Stimulated activated CD4-positive, alpha-beta T cell treated with anti-CD3 and anti-CD28 coated beads, TNF-alpha, amount 100 ng/mL, for 4 hours (primary cell): ENCODE measurements at places on chromosomes 7 and 10.

GRCh38 chr7:124723012-124723411, 42.6 kb downstream of the GPR37 start:
- DNase-seq: no peak

DNA sequence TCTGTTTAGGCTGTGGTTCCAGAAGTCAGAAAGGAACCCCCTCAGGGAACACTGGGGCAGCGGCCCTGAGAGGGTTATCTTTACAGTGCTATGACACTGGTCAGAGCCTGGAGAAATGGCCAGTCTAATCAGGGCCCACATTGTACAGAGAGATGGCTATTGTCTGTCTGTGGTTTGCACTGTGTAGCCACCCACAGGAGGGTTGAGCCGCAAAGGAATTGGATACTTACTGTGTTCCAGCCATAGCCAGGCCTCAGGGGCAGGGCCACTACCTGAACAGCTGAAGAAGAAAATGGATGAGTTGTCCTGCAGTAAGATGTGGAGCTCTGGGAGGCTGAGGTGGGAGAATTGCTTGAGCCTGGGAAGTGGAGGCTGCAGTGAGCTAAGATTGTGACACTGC, 47.5 kb upstream of the PODXL start:
- DNase-seq: no peak

DNA sequence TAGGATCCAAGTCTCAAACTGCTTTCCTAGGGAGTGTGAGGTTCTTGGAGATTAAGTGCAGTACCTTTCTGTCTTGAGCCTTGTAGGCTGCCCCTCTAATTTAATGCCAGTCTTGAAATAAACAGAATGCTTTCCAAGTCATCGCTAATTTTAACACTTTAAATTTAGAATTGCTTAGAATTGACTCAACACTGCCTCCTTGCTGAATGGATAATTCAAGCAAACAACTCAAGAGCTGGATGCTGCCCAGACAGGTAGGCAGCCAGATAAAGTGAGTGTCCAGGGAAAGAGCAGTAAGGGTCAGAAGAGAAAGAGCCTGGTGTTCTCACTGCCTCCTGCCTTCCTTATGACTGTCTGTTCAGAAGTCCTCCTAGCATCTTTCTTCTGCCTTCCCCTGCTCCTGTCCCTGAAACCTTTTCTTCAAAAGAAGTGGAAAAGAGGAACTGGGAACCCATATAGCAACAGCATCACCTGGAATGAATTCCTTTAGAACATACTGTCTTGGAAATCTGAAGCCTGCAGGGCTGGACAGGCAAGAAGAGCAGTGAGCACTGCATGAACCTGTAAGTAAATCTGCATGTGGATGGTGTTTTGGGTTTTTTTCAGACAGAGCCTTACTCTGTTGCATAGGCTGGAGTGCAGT, 3.1 kb upstream of the GOT1 start:
- DNase-seq: no peak

DNA sequence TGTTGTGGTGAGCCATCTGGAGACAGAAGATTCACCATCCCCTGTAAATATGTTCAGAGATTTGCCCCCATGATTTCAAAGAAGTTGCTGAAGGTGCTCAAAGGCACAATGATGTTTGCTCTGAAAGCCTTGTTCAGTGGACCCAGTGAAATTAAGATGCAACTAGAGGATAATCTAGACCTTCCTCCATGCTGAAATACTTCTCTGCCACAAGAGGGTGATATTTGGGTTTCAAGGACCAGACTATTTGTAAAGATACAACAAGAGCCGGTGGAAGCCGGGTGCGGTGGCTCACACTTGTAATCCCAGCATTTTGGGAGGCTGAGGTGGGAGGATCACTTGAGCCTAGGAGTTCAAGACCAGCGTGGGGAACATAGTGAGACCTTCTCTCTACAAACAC, 13.5 kb upstream of the MSRB2 start:
- no peak for DNase-seq

- no peak for DNase-seq
Observed at GRCh38 chr7:40437498-40437897, 302.7 kb downstream of the SUGCT start.

- DNase-seq: no peak
Observed at GRCh38 chr10:29771376-29771775, 136.6 kb upstream of the SVIL start.

DNA sequence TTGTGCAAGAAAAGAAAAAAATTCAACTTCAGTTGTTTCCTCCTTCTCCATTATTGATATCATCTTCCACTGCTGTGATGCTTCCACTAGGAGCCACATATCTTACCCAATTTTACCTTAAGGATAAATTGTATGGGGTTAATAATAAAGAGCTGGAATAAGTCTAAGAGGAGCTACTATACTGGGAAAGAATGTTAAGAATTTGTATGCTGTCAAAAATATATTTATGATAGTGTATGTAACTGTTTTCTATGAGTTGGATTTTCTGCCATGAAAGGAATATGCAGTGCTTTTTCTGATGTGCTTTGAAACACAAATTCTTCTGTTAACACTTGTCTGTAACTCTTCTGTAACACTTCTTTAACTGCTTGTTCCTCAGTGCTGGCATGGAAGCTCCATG, 219.1 kb downstream of the VTI1A start:
- no peak for DNase-seq

DNA sequence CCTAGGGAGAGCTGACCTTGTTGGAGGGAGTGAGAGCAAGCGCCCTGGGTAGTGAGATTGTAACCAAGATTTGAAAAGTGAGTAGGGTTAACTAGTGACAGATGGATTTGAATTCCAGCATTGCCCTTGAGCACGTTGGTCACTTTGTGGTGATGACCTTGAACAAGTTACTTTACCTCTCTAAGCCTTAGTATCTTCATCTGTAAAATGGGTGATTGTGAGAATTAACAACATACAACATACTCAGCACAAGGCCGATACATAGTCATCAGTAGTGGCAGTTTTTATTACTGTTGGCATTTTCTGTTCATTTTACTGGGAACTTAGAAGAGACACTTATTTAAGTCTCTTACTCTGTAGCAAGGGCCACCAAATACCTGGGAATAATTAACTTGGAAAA, 25.5 kb downstream of the SNX10 start:
- no peak for DNase-seq

DNA sequence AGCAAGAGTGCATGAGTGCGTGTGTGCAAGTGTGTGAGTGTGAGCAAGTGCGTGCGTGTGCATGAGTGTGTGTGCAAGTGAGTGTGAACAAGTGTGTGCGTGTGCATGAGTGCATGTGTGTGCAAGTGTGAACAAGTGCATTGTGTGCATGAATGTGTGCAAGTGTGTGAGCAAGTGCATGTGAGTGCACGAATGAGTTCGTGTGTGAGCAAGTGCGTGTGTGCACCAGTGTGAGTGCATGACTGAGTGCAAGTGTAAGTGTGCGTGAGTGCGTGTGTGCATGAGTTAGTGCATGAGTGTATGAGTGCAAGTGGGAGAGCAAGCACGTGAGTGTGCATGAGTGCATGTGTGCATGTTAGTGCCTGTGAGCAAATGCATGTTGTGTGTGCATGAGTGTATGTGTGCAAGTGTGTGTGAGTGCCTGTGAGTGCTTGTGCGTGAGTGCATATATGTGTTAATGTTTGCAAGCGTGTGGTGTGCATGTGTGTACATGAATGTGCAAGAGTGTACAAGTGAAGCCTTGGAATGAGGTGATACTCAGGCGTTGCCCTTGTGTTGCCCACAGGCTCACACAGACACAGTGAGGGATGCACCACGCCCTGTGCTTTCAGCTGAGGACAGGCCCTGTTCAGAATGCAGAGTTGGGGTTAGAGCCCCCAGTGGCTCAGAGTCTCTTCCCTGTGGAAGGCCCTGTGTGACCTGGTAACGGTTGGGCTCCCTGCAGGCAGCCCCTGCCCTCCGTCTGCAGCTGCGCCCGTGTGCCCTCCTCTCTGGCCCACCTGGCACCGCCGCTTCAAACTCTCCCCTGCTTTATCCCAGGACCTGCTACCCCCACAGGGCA, 97.1 kb downstream of the NKX6-2 start:
- DNase-seq: no peak

GRCh38 chr7:96116173-96116572, 205.7 kb downstream of the SLC25A13 start:
- DNase-seq: no peak

DNA sequence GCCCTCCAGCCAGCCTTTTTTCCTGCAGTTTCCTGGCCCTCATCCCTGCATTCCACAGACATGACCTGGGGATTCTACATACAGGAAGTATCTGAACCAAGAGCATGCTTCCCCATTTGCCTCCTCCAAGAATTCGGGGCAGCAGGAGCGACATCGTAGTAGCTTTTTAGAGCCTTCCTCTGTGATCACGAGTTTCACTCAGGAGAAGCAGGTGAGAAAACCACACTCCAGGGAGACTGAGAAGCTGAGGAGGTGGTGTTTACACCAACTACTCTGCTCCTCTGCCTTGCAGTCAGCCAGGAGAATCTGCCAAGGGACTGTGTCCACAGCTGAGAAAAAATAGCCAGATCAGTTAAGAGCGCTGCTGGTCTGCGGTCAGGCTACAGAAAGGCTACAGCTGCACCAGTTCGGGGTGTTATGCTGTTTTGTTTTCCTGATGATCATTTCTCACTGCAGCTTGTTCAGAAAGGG, 54.1 kb downstream of the HSPA12A start:
- DNase-seq: no peak

- no peak for DNase-seq
Observed at GRCh38 chr10:36254199-36254598, 612.1 kb upstream of the FZD8 start.

GRCh38 chr7:28144266-28144665, 36.3 kb downstream of the JAZF1 start:
- DNase-seq: no peak

DNA sequence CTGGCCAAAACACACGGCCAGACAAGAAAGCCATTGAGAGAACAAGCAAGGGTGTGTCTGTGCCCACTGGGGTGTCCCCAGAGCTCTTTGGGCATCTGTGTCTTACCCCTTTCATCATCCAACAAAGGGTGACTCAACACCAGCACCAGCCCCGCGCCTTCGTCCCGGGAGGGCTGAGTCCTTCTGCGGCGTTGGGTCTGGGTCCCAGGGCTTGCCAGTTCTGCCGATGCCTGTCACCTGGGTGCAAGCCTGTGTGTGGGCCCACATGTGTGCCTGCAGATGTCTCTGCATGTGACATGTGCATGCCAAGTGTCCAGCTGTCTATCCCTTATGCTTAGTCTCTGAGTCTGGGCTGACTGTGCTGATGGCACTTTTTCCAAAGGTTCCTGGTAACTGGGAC, 24.4 kb upstream of the ELN start:
- DNase-seq: no peak
